ENCODE measurements at places on chromosomes 5 and 9.

- no peak for DNase-seq
These were observed 17.0 kb upstream of the NDUFS4 start for GRCh38 chr5:53543401-53543800.

DNA sequence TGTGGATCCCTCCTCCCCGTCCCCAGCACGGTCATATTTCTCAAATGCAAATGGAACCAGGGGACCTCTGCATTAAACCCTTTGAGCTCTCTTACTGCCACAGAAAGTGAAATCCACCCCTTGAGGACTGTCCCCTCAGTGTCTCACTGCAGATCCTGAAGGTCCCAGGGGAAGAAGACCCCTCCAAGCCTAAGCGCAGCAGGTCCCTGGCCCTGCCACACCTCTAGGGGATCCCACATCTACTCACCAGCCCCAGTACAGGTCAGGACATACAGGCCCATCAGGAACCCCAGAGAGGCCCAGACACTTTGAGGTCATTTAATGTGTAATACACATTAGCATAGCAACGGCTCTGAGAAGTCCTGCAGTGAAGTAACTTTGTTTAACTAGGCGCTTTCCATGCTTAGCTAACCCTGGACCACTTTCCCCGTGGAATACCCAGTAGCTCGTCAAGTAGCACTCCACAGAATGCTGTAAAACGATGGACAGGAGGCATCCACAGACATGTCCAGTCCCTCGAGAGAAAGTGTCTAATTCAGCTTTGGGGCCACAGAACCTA is 54.7 kb upstream of the ALDH1B1 start:
- DNase-seq: no peak

DNA sequence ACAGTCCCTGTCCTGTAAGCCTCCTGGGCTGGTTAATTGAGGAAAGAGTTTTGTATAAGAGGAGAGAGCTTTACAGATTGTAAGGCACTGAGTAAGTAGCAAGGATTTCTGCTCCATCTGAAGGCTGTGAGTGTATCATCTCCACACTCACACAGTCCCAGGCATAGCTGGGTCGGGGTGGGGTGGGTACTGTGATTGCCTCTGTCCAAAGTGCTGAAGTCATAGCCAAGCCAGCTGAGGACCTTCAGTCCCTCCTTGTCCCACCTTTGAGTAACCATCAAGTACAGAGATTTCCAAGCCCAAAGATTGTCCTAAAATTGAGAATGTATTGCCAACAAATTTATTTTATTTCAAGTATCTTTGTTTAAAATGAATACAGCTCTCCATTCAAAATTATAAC is 5.5 kb upstream of the DNAJB5 start:
- DNase-seq: no peak

DNA sequence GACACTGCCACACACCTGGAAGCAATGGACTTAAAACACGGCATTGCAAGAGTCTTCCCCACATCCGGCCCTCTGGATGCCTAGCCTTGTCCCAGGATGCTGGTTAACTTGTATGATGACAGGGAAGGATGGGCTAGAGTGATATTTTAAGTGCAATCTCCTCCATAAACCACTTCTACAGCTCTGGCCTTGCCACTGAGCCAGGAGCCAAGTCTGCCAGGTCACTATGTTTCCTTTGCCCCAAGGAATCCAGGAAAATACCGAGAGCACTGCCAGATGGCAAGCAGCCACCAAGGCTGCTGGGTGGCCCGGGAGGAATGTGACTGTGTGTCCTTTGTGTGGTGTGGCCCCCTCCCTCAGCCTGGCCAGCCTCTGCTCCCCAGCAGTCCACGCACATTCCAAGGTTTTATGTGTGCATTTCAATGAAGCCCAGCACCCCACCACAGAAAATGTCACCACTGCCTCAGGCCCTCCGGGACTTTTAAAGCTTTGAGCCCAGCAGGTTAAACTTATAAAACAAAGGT is 106.0 kb downstream of the FRMD3 start:
- DNase-seq: no peak

DNA sequence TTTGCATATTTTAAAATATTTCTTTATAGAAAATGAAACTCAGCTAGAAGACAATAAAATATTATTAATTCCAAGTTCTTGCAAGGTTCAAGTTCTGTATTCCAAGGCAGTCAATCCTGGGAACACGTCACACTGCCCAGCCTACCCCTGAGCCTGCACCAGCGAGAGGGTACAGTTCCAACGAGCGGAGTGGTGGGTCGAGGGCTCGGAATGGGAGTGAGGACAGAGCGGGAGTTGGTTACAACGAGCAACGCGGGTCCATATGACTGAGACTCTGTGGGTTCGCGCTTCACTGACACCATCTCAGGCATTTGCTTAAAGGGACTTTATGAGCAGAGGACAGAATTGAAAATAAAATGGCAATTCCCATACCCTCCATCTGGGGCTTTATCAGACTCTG is 40.0 kb upstream of the SPTLC1 start:
- no peak for DNase-seq

- DNase-seq: no peak
These were observed 20.6 kb upstream of the SLC9A3 start for GRCh38 chr5:544675-545355.

DNA sequence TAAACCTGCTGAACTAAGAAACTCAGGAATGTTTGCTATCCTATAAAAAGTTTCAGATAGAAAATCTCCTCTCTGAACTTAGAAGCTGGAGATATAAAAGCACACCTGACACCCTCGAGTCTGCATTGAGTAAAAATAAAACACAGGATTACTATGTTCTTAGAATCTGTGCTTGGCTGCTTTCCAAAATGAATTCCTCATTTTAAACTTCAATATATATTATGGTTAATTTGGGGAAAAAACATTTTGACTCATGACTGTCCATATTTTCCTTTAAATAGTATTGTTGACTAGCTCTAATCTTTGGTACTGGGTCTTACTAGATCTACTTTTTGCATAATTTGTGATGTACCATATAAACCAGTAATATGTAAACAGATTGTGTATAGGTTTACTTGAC is 36.7 kb downstream of the FBXW2 start:
- no peak for DNase-seq

- DNase-seq: no peak
These were observed 10.4 kb downstream of the EPB41L4B start for GRCh38 chr9:109310486-109310901.

DNA sequence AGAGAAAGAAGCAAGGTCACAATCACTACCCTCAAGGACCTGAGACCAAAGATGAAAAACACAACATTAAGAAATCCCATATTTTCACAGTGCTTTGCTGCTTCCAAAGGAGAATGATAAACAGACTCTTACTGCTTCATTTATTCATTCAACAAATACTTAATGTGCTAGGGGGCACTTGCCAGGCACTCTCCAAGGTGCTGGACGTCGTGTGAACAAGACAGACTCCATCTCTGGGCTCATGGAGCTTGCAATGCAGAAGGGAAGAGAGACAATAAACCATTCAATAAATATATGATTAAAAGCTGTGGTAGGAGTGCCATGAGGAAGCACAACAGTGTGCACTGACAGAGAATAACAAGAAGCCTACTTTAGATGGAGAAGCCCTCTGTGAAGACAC is 327.7 kb downstream of the CDK5RAP2 start:
- DNase-seq: no peak

GRCh38 chr5:142065273-142065672 is 43.3 kb upstream of the NDFIP1 start:
- no peak for DNase-seq

GRCh38 chr9:12604164-12604821 is 88.9 kb upstream of the TYRP1 start:
- DNase-seq: no peak

GRCh38 chr5:168728546-168729211 is 149.5 kb upstream of the PANK3 start:
- DNase-seq: no peak

DNA sequence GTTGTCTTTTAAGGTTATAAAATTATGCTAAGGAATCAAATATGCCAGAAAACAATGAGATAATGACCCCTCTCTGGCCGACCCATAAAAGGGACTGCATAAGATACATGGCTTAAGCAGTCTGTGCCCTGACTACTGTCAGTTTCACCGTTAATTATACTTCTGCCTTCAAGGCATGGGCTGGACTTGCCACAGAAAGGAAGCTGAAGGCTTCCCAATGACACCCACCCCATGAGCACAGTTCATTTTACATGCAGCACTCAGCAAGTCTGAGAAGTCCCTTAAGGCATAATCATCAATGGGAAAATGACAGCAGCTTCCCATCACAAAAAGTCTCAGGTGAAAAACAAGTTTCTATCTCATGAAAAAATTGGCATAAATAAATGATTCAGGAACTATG is 175.6 kb downstream of the GLIS3 start:
- DNase-seq: no peak

GRCh38 chr5:83475935-83476814 is 4.6 kb downstream of the VCAN start:
- DNase-seq: no peak

GRCh38 chr5:36611520-36612274 is 5.3 kb downstream of the SLC1A3 start:
- no peak for DNase-seq

DNA sequence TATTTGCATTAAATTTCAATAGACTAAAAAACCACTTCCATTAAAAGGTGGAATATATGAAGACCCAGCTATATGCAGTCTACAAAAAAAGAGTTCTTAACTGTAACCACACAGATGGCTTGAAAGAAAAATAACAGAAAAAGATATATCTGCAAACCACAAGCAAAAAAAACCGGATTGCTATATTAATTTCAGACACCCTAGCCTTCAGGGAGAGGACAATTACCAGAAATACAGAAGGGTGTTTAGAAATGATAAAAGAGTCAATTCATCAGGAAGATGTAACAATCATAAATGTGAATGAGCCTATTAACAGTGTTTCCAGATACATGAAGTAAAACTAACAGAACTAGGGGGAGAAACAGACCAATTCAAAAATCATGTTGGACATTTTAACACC is 56.9 kb upstream of the SMIM23 start:
- DNase-seq: no peak

- DNase-seq: no peak
These were observed 84.0 kb downstream of the RXRA start for GRCh38 chr9:134410071-134410834.

- DNase-seq: no peak
These were observed 235.5 kb downstream of the FANCC start for GRCh38 chr9:95081998-95082397.

DNA sequence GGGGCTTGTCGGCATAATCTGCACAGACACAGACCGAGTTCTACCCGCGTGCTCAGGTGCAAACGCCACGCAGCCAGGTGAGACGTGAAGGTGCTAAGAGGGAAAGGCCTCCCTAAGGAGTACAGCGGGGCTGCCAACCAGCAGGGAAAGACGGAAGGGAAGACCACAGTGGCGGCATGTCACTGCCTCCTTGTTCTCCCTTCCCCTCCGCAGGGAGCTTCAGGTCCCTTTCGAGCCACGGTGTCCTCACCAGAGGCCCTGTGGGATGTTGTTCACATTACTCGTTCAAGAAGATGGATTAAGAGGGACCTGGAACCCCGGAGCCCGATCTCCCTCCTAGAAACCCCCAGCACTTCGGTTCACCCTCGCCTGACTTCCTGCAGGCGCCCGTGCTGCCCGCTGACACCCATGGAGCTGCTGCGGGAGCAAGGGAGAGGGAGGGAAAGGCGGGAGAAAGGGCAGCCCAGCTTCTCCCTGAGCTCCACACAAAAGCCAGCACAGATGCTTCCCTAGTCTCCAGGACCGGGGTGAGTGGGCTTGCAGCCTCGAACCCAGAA is 686 bp downstream of the BRD9 start:
- no peak for DNase-seq

GRCh38 chr5:16152601-16153568 is 26.7 kb downstream of the MARCHF11 start:
- DNase-seq: no peak

GRCh38 chr9:128685636-128686489 is 3.2 kb upstream of the SET start:
- no peak for DNase-seq

DNA sequence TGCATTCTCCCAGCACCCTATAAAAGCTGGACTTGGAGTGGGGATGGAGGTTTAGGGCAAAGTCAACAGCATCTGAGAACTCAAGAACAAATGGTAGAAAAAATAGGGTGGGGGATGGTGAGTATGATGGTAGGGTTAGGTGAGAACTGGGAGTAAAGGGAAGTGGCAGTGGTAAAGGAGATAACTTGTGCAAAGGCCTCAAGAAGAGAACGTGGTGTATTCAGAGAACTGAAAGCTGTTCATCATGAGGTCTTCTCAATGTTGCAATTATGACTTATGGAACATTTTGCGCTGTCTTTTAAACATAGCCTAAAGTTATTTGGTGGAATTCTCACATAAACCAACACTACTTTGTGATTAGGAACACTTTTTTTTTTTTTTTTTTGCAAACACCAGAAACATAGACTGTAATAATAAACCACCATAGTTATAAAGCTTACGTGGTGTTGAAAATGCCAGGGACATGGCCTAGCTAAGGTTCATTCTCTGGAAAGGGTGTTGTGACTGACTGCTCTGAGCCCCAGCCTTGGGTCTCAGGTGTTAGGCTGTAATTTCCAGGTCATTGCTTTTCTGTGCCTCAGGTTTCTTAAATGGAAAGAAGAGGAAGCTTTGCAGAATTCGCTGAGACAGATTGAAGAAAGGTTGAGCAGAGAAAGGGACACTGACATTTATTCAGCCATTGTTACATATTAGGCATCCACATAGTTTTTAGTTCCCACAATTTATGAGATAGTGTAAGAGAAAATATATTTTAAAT is 19.2 kb upstream of the TXNDC8 start:
- DNase-seq: no peak

- peak; percentile 15 for DNase-seq
These were observed 35.9 kb upstream of the HSPA9 start for GRCh38 chr5:138610918-138611677.
